ENCODE measurements at places on chromosomes 5 and 9. TPM values are rescaled to one million over a fixed set of nuclear protein-coding genes. Genes with fewer than 3 reads are reported as not detected.

ESM1 gene
- total RNA-seq, result 0.42 TPM

TMEM232 gene
- 0.91 TPM for total RNA-seq

GRCh38 chr5:16871746-16872339 is 64.2 kb downstream of the MYO10 start:
- DNase-seq, result no peak

DNA sequence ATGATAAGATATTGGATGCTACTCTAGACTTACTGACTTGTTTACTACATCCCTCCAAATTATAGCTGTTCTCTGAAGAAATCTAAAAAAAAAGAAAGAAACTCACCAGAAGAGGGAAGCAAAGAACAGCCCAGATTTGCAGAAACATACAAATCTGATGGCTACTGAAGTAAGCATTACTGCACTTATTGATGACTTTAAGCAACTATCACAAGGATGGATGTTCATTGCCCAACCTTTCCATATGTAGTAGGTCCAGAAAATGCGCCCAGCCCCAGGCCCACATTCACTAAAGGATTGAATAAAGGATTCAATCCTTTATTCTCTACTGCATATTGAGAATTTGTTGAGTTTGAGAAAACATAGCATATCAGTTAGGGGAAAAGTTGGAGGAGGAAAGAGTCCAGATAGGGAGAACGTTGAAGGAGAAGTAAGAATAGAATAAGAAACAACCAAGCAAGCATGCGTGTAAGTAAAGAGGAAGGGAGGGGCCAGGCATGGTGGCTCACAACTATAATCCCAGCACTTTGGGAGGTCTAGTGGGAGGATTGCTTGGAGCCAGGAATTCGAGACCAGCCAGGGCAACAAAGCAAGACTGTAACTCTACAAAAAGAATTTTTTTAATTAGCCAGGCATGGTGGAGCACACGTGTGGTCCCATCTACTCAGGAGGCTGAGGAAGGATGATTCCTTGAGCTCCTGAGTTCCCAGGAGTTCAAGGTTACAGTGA is 33.8 kb upstream of the DTWD2 start:
- DNase-seq, result no peak

GRCh38 chr5:148391422-148391821 is 7.7 kb downstream of the FBXO38 start:
- DNase-seq, result no peak
